Non-pigmented ciliary epithelial cell (primary cell): ENCODE measurements at places on chromosomes 11 and 22.

GRCh38 chr22:23688121-23688520 lies 2.7 kb upstream of the RGL4 start:
- DNase-seq: no peak

DNA sequence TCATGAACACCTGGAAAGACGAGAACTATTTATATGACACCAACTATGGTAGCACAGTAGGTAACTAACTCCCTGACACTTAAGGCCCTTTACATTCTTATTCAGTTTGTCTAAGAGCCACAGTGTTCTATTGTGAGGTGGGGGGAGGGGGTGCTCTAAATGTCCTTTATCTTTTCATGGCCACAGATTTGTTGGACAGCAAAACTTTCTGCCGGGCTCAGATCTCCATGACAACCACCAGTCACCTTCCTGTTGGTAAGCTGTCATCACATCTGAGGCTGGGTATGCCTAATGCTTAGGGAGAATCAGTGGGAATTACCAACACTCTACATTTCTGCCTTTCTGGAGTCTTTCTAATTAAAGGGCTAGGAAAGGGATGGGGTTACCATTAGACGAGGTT lies 30.7 kb downstream of the EHF start:
- no peak for DNase-seq

DNA sequence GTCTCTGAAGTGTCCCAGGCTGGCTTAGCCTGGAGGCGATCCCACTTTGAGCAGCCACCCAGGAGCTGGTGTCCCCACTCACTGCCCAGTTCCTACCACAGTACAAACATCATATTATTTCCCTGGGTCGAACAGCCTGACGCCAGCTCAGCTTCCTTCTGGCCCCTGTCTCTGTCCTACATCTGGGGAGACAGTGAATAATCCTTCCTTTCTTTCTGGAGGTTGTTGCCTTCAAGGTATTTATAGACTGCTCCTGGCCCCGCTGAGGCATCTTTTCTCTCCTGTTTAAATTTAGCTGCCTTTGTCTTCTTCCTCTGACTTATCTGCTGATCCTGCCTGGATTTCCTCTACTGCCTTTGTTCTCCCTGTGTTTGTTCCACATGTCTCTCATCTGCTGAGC lies 56.8 kb upstream of the LRRC55 start:
- DNase-seq: no peak

GRCh38 chr11:61174949-61175348 lies 13.7 kb upstream of the VPS37C start:
- DNase-seq: no peak

- no peak for DNase-seq
These were observed 602 bp downstream of the EWSR1 start for GRCh38 chr22:29268511-29269229.

DNA sequence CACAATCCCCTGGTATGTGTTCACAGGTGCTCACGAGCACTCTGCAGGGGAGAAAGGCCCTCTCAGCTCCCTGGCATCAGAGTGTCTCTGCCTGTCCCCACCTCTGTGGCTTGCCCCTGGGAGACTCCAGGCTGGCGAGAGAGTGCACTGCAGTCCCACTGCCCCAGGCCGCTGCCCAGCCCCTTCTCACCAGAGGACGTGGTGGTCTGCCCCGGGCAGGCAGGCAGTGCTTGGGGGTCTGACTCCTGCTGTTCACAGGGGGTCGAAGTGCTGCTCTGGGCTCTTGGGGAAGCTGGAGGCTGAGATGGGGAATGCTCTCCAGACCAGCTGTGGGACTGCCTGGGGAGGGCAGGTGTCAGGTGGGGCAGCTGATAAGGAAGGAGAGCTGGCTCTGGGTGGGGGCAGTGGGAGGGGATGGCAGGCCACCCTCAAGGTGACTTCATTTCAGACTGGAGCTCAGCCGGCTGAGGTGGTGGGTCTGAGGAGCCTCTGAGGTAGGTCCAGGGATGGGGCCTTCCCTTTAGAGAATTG lies 151.0 kb upstream of the B3GAT1 start:
- DNase-seq: no peak
